ENCODE measurements at places on chromosomes 6 and 20.

GRCh38 chr6:168494726-168495125, 53.7 kb downstream of the SMOC2 start:
- DNase-seq = no peak

GRCh38 chr20:16385462-16385861, 187.8 kb downstream of the KIF16B start:
- DNase-seq = no peak

GRCh38 chr6:106858653-106859092, 115.9 kb downstream of the CD24 start:
- no peak for DNase-seq

- no peak for DNase-seq
Measured at GRCh38 chr20:4999788-5000187, 1.5 kb downstream of the SLC23A2 start.

DNA sequence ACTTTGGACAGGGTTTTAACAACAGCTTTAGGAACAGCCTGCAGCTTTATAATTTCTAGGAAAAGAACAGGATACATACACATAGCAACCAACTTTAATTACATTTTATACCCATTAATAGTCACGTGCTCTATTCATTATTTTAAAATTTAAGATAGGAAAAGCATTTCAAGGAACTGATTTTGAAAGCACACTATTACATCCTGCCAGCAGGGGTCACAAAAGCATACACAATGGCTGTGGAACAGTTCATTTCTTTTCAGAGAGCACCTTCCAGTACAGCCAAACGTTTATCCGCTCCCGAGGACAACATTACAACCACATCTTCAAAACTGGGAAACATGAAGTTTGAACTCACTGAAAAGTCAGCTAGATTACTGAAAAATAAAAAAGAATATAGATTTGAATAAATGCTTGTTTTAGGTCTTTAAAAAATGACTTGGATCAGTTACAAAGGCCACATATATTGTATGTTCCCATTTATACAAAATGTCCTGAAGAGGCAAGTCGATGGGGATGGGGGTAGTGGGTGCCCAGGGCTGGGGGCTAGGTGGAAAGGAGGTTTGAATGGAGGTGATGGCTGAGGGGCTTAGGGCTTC, 104.6 kb upstream of the EXOC2 start:
- DNase-seq = no peak

DNA sequence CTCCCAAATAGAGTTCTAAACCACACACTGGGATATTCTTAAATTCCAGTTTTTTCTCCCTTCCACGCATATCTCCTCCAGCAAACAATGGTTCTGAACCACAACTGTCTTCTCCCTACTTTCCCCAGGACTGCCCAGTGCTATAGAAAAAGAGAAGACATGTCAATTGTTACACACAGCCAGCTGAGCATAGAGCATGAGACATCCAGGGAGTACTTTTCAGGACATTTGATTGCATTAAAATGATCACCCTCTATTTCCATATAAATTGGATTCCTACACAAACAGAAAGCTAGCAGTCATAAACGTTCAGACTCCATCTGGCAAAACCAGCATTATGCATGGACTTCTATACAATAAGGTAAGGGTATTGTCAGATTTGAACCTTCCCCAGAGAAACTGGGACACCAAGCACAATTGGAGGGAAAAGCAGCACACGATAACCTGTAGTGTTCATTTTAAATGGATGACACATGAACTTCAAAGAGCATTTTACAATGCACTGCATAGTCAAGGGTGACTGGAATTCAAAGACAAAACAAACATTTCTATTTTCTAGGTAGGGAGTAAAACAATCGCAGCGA, 93.1 kb upstream of the HEY2 start:
- DNase-seq = no peak

DNA sequence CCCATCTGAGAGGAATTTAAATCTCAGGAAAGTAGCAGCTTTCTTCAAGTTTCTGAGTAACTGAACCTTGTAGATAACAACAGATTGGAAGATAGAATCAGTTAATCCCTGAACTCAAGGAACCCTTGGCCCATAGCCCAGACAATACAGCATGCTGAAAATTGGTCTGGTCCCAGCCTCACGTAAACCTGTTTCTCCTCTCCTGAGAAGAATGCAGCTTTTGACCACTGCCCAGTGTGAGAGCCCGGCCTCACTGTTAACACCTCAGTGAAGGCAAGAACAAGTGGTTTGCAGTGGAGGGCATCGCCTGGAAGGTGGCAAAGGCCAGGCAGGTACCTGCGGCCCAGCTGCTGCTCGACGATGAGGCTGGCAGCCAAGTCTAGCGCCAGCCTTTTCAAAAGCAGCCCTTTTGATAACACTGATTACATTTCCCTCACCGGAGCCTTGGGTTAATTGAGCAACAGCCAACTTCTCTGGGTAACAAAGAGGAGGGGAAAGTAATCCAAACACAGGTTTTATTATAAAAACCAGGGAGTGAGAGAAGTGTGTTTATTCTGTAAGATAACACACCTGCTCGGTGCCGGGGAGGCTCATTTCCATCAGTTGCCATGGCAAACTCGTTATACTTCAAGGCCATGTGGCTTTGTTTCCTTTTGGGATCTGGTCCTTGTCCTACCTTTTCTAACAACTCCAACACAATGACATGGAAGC, 54.0 kb downstream of the TRAF3IP2 start:
- no peak for DNase-seq

DNA sequence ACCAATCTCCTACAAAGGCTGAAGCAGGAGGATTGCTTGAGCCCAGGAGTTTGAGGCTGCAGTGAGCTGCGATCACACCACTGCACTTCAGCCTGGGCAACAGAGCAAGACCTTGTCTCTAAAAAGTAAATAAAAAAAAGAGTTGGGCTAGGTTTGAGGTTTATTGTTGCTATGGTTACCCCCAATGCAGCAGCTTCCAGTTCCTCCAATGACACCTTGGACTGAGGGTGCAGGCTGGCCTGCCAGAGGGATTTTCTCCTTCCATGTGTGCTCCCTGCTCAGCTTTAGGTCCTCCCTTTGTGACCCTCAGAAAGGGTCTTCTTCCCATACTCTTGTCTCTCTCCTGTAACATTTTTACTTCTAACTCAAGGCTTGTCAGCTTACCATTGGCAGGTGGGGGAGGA, 10.6 kb upstream of the TBC1D20 start:
- no peak for DNase-seq

- DNase-seq = no peak
Measured at GRCh38 chr6:47527274-47527673, 49.7 kb downstream of the CD2AP start.

DNA sequence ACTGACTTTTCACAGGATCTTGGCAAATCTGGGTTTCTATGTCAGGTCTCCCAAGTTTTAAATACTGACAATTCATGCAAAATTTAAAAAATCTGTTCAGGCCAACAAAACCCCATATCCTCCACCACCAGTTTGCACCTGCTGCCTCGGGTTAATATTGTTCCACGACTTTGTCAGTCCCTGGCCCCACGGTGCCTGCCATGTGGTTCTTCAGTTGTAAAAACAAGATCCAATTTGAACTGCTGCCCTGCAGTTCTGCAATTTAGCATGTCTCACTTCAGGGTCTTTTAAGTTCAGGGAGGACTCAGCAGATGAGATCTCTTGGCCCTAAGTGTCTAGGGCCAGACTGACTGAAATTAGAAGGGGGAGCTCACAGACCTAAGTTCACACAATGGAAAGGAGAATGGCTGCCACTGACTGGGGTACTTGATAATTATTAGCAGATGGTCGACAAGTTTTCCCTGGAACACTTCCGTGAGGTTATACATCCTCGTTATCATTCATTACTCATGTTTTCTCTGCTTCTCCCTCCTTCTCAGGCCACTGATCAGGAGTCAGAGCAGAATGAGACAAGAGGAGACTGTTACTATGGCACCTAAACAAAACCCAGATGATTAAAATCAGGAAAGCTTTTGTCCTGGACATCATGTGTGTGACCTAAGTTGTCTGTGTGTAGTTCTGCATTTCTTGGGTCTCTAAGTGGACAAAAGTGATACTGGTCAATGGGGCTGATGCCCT, 223.6 kb downstream of the KIF16B start:
- DNase-seq = no peak

GRCh38 chr6:33726696-33727095, 15.2 kb upstream of the UQCC2 start:
- no peak for DNase-seq

- no peak for DNase-seq
Measured at GRCh38 chr6:130749402-130749801, 77.8 kb upstream of the SMLR1 start.

GRCh38 chr20:2521369-2522305, 12.9 kb upstream of the ZNF343 start:
- peak; percentile 27 for DNase-seq

- no peak for DNase-seq
Measured at GRCh38 chr6:161000632-161001031, 9.1 kb downstream of the MAP3K4 start.

DNA sequence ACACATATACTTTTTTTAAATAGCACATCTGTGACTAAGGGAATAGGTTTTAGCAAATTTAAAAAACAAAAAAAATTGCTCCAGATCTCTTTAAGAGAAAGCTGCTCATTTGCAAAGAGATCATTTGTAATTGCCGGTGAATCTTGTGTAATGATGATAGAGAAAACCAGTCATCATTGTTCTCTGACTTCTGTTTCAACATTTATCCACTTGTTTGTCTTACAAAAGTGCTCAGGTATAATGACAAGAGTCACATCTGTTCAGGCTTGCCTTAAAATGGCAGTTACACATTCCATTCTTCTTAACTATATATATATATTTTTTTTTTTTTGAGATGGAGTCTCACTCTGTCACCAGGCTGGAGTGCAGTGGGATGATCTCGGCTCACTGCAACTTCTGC, 165.2 kb downstream of the AIG1 start:
- no peak for DNase-seq

GRCh38 chr6:74573613-74574012, 632.2 kb downstream of the COL12A1 start:
- DNase-seq = no peak

GRCh38 chr6:117128052-117128451, 137.3 kb upstream of the VGLL2 start:
- DNase-seq = no peak

GRCh38 chr6:118963003-118963402, 28.0 kb upstream of the MCM9 start:
- DNase-seq = no peak

DNA sequence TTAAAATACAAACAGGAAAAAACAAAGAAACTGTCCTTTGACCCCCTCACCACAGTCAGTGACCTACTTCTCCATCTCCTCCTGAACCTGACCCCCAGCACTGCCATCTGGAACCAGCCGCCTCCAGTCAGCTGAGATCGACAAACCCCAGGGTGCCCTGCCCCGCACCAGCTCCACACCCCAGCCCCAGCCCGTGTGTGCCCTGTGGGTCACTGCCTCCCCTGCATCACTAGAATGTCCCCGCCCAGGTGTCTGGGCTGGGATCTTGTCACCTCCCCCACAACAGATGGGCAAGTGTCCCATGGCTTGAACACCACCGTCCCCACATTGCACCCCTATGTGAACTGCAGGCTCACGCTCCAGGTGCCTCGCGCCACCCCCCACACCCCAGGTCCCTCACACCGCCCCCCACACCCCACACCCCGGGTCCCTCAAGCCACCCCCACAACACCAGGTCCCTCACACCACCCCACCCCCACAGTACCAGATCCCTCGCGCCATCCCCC, 13.3 kb downstream of the TAF4 start:
- DNase-seq = no peak

DNA sequence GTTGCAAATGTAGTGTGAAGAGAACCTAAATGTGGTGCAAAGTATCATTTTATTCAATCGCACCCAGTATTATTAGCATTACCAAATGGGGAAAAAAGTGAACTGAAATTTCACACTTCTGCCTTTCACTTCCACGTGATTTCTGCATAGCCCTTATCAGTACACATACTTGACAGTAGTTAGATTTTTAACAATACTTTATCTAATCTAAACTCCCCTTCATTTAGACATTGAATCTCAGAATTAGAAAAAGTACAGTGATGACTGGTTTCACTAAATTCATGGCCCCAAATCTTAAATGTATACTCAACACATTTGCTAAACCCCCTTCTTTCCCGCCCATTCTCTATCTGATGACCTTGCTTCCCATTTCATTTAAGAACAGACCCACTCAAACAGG, 14.3 kb downstream of the STX7 start:
- no peak for DNase-seq

DNA sequence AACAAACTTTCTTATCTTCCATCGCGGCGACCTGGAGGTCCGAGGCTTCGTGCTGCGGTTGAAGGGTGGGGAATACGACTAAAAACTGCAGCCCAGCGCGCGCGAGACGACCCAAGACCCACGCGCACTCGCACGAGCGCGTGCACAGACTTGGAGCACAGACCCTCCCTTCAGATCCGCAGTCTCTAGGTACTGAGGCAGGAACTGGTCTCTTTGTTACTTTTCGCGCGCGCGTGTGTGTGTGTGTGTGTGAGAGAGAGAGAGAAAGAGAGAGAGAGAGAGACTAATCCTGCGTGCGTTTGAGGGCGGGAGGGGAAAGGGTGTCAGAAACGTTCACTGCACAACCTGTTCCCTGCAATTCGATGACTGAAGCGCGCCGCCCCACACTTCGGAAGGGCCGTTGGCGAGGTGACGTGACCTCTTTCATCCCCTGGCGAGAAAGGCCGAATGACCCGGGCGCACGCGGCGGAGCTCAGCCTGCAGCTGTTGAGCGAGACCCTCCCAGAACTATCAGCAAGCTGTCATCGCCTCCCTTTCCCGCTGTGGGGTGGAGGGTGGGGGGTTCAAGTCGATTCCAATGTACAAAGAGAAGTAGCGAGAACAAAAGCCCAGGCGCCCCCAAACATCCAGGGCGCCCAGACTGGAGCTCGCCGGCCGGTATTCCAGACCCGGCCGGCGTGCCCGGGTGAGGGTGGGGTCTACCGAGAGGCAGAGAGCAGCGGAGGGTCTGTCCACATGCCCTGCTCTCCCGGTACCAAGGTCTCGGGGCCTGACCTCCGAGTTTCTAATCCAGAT, 1.5 kb upstream of the TUBB2B start:
- DNase-seq = no peak

DNA sequence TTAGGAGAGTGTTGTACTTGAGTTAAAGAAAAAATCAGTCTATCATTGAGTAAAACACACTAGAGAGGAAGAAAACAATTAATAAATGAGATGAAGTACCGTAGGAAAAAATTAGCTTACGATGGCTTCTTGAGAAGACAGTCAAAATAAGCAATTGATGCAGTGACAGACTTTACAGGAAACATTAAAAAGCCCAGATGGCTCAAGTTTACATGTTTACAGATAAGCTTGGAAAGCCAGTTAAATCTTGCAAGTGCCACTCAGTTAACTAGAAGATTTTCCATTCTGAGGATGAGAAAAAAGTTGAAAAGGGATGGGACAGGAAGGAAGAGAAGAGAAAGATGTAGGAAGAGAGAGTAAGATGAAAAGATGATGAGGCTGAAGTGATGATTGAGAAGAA, 288.8 kb upstream of the FERMT1 start:
- no peak for DNase-seq

- DNase-seq = no peak
Measured at GRCh38 chr6:37317312-37318038, 36.3 kb upstream of the RNF8 start.

DNA sequence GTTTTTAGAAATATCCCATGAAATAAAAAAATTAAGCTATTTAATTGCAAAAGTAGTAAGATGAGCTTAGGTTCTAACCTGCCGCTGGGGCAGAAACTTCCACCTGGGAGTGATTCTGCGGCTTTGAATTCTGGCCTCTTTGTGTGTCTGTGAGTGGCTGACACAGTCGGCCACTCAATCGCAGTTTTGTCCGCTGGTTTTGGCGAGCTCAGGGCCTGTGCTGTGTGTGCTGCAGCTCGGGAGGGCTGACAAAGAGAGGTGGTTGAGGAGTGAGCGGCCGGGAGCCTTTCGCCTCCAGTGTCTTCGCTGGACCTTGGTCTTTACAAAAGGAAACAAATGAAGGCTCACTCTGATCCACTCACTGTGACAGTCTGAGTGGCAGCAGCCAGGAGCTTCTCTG, 128.4 kb downstream of the TIAM2 start:
- DNase-seq = no peak

All from activated CD8-positive, alpha-beta memory T cell treated with anti-CD3 and anti-CD28 coated beads for 48 hours (primary cell).